ENCODE measurements at places on chromosomes 11 and 22.

- DNase-seq, result no peak
Measured at GRCh38 chr11:114559425-114560310, at the start of gene NXPE1. TSS of gene NXPE1 (minus strand) at chr11:114559881. CDS start at chr11:114551201, 8,680 bp downstream.

DNA sequence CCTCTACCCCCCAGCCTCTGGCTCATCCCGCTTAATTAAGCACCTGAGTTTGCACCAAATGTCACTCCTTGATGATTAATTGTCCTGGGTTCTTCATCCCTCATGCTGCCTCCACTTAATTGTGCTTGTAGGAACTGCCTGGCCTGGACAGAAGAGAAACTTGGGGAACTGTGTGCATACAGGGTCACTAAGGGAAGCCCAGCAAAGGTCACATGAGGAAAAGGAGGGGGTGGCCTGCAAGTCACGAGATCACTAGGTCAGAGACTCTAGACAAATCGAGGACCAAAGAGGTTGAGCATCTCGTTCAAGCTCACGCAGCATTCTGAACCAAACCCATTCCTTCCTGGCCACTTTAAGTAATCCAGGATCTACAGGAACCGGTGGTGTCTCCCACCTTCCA lies 75.8 kb downstream of the PDE2A start:
- no peak for DNase-seq

- DNase-seq, result no peak
Measured at GRCh38 chr11:832529-833113, at the start of gene CD151. TSS of gene CD151 (plus strand) at chr11:832952. CDS start at chr11:836070, 3,118 bp downstream.

- DNase-seq, result no peak
Measured at GRCh38 chr11:67436459-67437081, 912 bp downstream of the PTPRCAP start.

GRCh38 chr22:20408891-20409290 lies 14.9 kb downstream of the ZNF74 start:
- no peak for DNase-seq

DNA sequence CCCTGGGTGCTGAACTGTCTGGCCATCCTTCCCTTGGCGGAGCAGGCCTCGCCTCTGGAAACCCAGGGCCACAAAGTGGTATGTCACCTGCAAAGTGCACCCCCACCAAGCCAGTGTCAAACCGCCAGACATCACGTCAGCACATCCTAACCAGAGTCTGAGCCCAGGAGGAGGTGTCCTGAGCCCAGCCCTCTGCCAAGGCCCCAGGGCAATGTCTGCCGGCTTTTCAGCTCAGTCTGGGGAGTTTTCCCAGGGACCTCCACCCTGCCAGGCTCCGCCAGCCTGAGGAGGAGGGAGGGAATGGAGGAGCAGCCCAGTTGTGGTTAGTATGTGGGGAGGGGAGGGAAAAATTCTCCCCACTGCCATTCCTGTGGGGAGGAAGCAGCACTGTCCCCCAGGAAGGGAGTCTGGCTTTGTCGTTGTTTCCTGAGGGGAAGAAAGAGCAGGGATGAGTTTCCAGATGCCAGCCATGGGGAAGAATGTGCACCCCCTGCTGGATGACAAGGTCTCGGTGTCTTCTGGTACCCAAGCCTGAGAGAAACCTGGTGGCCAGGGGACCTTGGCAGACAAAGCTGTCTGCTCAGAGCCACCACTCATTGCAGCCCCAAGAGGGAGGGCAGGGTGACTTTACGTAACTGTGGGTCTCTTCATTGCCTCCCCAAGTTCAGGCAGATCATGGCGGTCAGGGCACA lies 81.4 kb upstream of the CD82 start:
- DNase-seq, result no peak

DNA sequence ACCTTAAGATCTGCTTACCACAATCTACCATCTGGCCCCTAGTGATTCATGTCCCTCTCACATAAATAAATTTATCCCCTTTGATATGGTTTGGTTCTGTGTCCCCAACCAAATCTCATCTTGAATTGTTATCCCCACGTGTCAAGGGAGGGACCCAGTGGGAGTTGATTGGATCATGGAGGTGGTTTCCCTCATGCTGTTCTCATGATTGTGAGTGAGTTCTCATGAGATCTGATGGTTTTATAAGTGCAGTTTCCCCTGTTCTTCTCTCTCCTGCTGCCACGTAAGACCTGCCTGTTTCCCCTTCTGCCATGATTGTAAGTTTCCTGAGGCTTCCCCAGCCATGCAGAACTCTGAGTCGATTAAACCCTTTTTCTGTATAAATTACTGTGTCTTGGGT lies 37.2 kb downstream of the OR2AG2 start:
- no peak for DNase-seq

GRCh38 chr11:70473186-70473872 lies 75.0 kb downstream of the CTTN start:
- no peak for DNase-seq

- DNase-seq, result no peak
Measured at GRCh38 chr22:42754658-42755057, 34.0 kb upstream of the A4GALT start.

DNA sequence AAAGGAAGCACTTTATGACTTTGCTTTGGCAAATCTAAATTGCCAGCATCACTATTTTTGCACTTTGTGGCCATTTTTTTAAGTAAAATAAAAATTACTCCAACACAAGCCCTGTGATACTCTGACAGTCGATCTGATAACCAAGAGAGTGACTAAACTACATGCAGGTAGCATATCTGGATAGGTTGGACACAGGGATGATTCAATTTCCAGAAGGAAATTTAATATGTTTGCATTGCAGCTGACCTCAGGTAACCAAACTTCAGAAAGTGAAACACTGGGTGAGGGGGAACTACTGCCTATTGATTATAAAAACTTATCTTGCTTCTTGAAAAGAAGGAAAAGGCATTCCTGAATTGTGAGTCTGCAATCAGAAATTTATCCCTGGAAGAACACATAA lies 13.9 kb downstream of the OR5B3 start:
- DNase-seq, result no peak

DNA sequence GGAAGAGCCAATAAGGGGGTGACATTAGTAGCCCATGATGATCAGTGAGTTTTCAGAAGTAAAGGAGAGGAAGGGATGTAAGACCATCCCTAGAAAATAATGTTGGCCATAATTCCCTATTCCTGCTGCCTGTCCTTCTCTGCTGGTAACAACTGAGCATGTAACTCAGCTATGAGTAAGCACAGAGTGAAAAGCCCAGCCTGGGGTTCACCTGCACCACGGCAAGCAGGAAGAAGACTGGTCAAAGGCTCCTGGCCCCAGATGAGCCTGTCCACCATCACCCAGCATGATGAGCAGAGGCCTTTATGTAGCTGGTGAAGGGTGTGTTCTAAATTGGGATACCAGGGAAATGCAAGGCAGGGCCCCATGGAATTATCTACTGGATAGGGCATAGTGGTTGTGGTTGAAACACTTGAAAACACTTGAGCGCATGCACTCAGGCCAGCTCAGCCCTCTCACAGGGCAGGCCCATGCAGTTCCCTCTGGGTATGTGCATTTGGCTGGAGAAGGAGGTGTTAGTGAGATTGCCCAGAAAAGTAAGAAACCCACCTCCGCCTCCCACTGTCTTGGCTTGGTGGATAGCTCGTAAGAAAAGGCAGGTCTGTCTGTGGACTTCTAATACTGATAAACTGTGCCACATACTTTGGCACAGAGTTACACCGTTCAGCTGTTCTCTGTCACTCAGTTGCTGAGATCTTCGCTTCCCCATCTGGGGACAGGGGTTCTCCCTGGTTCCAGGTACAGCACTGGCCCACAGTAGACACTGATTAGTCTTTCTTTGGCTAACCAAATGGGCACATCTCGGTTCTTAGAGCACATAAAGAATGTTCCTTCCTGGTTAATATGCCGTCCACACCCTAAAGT lies 86.8 kb downstream of the AMOTL1 start:
- DNase-seq, result no peak

- DNase-seq, result no peak
Measured at GRCh38 chr22:49694462-49695260, 133.0 kb downstream of the BRD1 start.

DNA sequence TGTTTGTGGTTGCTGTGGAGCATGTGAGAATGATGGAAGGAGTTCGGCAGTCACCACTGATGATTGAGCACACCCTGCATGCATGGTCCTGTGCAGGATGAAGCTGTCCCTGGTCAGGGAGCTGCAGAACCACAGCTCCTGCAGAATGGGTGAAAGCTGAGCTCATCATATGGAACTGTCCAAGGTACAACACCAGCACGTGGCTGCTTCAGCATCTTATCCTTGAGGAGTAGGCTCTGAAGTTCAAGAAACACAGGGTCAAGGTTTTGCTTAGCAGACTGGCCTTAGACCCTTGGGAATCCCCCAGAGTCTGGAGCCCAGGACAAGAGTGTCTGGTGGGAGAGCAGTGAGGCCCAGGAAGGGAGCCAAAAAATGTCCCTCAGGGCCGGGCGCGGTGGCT lies 182.4 kb upstream of the LARGE1 start:
- DNase-seq, result no peak

- no peak for DNase-seq
Measured at GRCh38 chr11:43952401-43953342, 10.2 kb downstream of the C11orf96 start.

- no peak for DNase-seq
Measured at GRCh38 chr11:116989184-116989583, 109.0 kb downstream of the SIK3 start.

DNA sequence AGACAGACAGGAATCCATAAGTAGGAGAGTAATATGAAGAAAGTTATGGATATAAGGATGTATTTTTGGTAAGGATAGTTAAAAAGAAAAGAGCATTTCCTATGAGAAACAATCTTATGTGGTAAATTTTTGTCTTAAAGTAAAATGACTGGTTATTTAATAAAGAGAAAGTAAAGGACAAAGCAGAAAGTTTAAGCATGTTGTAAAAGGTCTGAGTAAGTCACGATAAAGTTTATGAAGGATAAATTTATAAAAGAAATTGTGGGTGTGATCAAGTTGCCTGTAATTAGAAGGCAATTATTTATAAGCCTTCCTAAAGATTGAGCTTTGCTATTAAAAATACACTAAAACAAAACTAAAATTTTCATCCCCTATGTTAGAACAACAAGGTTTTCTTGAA lies 314.7 kb upstream of the SYN3 start:
- DNase-seq, result no peak

DNA sequence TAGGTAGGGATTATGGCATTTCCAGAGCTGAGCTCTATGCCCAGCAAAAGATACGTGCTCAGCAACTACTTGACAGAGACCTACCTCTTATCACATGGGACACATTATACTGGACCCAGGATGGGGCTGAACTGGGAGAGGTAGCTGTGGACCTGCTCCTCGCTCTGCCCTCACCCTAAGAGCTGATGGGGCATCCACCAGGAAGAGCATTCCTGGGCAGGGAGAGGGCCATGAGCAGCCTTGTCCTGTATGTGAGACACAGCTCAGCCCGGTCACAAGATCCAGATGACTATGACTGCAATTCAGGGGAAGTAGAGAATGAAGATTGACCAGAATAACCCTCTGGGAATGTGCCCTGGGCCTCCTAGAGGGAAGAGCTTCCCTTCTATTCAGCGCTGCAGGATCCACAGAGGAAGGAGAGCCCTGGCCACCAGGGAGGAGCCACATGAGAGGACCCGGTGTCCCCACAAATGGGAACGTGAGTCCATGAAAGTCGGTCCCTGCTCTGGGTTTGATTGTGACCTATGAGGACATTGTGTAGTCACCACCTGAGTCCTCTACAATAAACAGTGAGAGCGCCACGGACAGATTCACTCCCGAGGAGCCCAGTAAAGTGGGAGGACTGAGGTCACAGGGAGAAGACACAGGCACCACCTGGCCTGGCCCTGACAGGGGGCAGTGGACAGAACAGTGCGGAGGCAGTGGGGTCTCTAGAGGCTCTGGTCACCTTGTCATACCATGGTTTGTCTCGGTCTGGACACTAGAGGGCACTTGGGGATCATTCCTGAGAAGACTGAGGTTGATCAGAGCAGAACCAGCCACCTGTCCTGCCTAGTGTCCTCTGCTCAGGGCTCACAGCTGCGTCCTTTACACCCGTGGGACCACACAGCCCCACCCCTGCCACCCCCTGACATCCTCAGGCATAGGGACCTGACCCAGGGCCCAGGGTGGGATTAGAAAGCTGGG lies 99.5 kb downstream of the ZNF280B start:
- no peak for DNase-seq

- no peak for DNase-seq
Measured at GRCh38 chr11:102283116-102283485, 34.2 kb upstream of the BIRC3 start.

DNA sequence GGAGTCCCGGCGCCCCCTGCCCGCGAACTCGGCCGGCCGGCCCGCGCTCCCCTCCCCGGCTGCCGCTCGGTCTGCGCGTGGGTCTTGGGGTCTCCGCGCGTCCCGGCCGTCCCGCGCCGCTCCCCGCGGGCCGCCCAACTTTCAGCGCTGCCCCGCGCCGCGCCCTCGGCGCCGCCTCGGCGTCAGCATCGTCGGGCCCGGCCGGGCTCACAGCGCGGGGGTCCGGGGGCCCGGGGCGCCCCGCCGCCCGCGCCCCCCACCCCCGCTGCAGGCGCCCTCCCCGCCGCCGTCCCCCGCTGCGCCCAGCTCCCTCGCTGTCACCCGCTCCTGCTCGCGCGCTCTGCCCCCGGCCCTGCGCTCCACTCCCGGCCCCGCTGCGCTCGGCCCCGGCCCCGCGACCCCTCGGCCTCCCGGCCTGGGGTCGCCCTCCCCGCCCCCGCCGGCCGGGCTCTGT lies at the start of gene KCNJ4:
Gene KCNJ4 (minus strand): TSS at position 124 of the 454 bp plus-strand sequence. CDS start 27,067 bp downstream, outside the sequence.
- no peak for DNase-seq

DNA sequence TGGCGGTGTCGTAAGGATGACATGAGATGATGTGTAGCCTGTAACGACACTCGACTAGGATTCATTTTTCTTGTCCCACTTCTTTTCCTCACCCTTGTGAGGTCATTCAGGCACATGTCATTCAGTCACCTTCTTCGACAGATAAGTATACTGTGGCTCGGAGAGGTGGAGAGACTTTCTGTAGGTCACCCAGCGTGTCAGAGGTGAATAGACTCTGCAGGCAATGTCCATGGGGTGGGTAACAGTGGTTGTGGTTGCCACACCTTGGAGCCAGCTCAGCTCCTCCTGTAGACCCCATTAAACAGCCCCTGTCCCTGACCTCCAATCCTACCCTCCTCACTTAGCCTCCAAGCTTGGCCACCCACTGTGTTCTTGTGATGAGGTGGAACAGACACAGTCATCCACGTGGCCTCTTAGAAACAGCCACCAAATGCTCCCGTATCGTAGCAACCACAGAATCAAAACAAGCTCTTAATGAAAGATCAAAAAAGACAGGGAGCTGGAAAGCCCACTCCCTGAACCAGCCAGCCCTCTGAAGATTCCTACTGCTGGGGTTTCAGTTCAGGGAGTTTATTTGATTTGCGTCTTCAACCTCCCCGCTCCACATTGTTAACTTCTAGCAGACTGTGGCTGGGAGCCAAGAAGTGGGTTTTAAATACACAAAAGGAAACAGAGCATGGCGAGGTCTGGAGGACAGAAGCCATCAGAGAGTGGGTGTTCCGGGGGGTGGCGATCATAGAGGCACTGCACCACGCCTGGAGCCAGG lies 89.0 kb upstream of the GRK3 start:
- no peak for DNase-seq

- DNase-seq, result no peak
Measured at GRCh38 chr22:41249442-41249841, 8.7 kb upstream of the CHADL start.

DNA sequence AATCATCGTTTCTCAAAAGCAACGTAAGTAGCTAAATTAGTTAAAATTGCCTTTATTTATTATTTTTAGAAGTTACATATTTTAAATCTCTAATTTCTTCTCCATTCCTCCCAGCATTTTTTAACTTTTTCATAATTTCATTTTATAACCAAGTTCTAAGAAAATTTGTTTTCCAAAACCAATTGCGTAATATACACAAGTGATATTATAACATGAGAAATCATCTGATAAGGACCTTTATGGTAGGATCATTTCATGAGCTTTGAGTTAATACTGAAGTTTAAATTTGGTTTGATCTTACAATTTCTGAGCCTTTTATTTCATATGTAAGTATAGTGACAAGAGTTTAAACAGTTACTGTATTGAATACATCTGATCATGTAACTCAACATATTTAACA lies 27.7 kb upstream of the CARD18 start:
- DNase-seq, result no peak
